ENCODE measurements at places on chromosomes 6 and 20.

- DNase-seq = no peak
Observed at GRCh38 chr6:136244061-136244616, 6.0 kb downstream of the MTFR2 start.

DNA sequence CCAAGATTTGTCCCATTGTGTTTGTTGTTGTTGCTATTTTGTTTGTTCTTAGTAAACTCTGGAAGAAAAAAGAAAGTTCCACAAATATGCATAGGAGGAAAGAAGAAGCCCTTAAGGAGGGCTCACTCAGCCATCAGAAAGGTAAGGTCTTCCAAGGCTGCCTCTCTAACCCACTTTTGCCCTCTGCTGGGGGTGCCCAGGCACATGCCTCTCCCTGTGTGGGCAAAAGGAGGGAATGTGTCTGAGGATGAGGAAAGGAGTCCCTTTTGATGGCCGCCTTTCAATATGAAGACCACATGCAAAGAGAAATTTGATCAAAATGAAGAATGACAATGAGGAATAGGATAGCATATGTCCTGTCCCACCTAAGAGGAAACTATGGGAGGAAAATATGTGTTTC, 248.2 kb upstream of the POU3F2 start:
- DNase-seq = no peak

- DNase-seq = no peak
Observed at GRCh38 chr20:14012671-14013070, 17.4 kb downstream of the MACROD2 start.

GRCh38 chr6:63795006-63795405, 159.4 kb downstream of the PHF3 start:
- DNase-seq = no peak

- DNase-seq = no peak
Observed at GRCh38 chr6:148507774-148508173, 165.1 kb downstream of the SASH1 start.

GRCh38 chr6:70846207-70846835, 110.5 kb downstream of the B3GAT2 start:
- peak; percentile 12 for DNase-seq

GRCh38 chr6:70033781-70034180, 167.4 kb downstream of the COL19A1 start:
- DNase-seq = no peak
